Hair follicle dermal papilla cell (primary cell): ENCODE measurements at places on chromosomes 11 and 22. TPM values are rescaled to one million over a fixed set of nuclear protein-coding genes. Genes with fewer than 3 reads are reported as not detected.

The ST14 gene
- total RNA-seq = 0.16 and 0.49 TPM in 2 replicates

The OR51E2 gene
- 0.12 TPM in 1 of 2 replicates, not detected in the other for total RNA-seq

The APOA5 gene
- total RNA-seq = 0.12 TPM in 1 of 2 replicates, not detected in the other

The PATE2 gene
- total RNA-seq = not detected in 2 replicates
